Activated T-cell treated with anti-CD3 and anti-CD28 coated beads, Interleukin-2, amount 50 U/mL, for 72 hours (primary cell): ENCODE measurements at places on chromosomes 13 and 19. TPM values are rescaled to one million over a fixed set of nuclear protein-coding genes. Genes with fewer than 3 reads are reported as not detected.

DNA sequence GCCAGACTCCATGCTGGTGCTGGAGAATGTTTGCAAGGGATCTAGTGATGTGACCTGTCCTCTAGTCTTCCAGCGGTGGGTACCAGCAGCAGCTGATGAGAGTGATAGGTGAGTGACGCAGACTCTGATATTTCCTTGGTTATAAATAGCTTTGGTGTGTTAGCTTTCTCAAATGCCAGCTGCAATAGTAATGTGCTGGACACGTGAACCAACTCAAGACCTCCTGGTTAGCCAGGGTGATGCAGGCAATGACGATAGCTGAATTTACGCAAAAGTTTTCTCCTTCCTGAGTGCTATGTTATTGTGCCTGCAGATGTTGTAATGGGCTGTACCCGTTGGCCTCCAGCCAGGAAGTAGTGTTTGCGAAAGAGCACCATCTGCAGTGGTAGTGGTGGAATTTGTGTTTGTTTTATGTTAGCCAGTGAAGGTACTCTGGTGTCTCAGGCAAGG, 129.5 kb downstream of the CYSLTR2 start:
- DNase-seq: no peak

- no peak for DNase-seq
Measured at GRCh38 chr13:73933795-73934194, 200.4 kb downstream of the KLF12 start.

DNA sequence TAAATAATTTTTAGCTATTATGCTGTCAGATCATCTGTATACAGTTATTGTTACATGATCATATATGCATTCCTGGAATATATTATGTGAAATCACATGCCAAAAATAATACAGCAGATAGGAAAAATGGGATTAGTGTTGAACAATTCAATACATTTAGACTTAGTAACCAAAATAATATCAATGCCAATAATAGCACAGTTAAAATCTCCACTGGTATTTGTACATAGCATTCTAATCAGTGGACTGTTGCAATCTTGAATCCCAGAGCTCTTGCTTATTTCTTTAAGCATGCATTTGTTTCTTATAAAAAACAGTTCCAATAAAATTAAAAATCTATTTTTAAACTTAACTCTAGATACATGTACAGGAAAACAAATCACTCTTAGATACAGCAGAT, 2772.2 kb downstream of the PCDH9 start:
- no peak for DNase-seq

GRCh38 chr19:4636151-4636717, 3.1 kb upstream of the TNFAIP8L1 start:
- DNase-seq: peak; percentile 90

- DNase-seq: no peak
Measured at GRCh38 chr13:65606622-65607021, 1623.5 kb downstream of the PCDH9 start.

DNA sequence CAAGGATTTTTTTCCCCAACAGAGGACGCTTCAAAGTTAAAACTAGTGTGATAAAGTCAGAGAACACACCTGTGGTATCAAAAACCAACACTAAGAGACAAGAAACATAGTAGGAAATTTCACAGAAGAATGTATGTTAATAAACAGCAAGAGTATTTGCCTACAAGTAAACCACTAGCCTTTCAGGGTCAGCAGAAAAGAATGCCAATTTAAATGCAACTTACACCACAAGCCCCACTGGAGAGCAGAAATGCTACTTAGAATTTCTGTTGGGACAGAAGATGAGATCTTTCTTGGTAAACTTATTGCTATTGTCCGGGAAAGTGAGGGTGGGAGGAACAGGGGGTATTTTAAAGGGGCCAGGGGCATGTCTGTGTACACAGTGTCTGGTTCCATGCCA, 68.6 kb downstream of the STK24 start:
- no peak for DNase-seq

DNA sequence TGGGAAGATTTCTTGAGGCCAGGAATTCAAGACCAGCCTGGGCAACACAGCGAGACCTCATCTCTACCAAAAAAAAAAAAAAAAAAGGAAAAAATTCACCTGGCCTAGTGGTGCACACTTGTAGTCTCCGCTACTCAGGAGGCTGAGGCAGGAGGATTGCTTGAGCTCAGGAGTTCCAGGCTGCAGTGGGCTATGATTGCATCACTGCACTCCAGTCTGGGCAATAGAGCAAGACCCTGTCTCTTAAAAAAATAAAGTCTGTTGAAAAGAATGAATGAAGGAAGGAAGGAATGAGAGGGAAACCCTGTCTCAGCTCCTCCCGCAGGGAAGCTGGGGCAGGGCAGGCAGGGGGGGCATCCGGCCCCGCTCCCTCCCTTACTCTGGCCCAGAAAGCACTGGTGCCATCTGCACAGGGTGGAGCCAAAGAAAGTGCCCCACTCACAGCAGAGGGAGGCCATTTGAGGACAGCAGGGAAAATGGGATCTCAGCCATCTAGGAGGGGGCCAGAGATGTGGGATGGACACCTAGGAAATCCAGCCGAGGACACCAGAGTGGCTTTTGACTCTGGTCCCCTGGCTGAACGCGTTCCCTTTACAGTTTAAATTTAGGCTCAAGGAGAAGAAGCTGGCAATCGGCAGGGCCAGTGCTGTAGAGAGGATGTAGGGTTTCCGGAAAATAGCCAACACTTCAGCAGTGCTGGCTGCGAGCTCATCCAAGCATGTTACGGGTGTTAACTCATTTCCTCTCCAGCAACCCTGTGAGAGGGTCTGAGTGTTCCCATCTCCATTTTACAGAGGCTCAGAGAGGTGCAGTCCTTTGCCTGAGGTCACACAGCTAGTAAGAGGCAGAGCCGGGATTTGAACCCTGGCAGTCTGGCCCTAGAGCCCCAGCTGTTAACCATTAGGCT, 3.6 kb upstream of the HPN start:
- no peak for DNase-seq

GRCh38 chr19:12766051-12766521, 9.3 kb downstream of the HOOK2 start:
- peak; percentile 90 for DNase-seq

LRRC8E gene
- not detected for total RNA-seq

FOXA3 gene
- 1.6 TPM for total RNA-seq

CYP2A6 gene
- not detected for total RNA-seq

PSG7 gene
- total RNA-seq: not detected

CRX gene
- total RNA-seq: not detected
